ENCODE measurements at places on chromosomes 2 and 18.
A peak's percentile ranks its signal among the peaks of the same experiment; 100 is the strongest.

- no peak for DNase-seq
Observed at GRCh38 chr2:119609337-119609736, 65.1 kb downstream of the CFAP221 start.

- no peak for DNase-seq
Observed at GRCh38 chr18:45863469-45863868, 38.0 kb downstream of the SIGLEC15 start.

DNA sequence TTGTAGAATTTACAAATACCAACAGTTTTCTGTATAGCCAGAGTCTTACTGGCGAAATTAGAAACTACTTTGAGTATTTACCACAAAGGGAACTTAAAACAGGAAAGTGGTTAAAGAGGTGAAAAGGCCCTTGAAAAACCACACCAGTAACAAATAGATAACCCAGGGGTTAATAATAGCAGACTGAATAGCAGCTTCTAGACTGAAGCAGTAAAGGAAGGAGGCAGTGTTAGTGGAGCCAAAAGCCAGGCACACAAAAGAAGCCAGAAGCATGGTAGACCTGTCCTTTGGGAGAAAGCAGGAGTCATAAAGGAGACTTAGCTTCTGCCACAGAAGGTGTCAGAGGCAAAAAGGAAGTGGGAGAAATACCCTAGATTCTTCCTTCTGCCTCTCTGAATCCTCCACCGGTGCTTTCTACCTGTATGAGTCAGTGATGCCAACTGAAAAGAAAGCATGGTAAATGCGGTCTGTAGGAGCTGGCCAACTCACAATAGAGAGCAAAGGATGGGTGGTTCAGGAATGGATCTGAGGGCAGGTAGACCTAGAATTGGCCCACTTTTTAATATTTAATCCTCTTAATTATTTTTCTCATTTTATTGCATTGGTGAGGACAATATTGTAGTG is 97.3 kb downstream of the ARL6IP6 start:
- DNase-seq, result no peak

- no peak for DNase-seq
Observed at GRCh38 chr2:199228887-199229819, 228.6 kb downstream of the SATB2 start.

DNA sequence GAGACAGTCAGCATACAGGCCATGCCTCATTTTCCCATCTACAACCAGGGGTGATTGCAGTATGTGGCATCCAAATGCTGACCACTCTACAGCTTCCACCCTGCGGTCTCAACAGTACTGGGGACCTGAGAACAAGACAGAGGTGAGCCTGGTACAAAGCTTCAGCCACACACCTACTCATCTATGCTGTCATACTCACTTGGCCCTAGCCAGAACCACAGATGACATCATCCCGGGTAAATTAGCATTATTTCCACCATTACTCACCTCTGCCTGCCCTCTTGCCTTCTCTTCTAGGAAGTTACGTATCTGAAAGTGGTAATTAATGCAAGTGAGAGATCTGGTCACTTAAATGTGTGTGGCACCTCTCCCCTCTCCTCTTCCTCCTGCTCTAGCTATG is 208.2 kb upstream of the ARL4C start:
- DNase-seq, result no peak

- DNase-seq, result no peak
Observed at GRCh38 chr2:4354164-4354563, 650.8 kb downstream of the DCDC2C start.

GRCh38 chr18:12911929-12912703 is 28.1 kb upstream of the PTPN2 start:
- peak; percentile 49 for DNase-seq

GRCh38 chr2:160555420-160556071 is 61.9 kb upstream of the RBMS1 start:
- DNase-seq, result no peak

- DNase-seq, result no peak
Observed at GRCh38 chr2:10325278-10326145, 22.8 kb downstream of the HPCAL1 start.
